ENCODE measurements at places on chromosomes 6 and 20.

DNA sequence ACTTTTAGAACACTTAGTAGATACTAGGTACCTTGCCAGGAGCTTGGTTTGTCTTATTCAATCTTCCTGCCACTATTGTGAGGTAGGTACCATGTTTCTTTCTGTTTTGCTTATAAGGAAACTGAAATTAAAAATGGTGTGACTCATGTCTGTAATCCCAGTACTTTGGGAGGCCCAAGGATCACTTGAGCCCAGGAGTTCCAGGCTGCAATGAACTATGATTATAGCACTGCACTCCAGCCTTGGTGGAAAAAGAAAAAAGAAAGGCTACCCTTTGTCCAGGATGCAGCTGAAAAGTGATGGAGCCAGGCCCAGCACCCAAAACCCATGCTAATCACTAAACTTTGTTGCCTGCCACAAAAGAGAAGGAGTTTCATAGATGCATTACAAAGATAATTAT is 34.1 kb upstream of the LAMA4 start:
- no peak for DNase-seq

- peak; percentile 67 for DNase-seq
Measured at GRCh38 chr6:53647462-53648094, 18.0 kb downstream of the KLHL31 start.

- DNase-seq: no peak
Measured at GRCh38 chr6:148438632-148439031, 96.0 kb downstream of the SASH1 start.

DNA sequence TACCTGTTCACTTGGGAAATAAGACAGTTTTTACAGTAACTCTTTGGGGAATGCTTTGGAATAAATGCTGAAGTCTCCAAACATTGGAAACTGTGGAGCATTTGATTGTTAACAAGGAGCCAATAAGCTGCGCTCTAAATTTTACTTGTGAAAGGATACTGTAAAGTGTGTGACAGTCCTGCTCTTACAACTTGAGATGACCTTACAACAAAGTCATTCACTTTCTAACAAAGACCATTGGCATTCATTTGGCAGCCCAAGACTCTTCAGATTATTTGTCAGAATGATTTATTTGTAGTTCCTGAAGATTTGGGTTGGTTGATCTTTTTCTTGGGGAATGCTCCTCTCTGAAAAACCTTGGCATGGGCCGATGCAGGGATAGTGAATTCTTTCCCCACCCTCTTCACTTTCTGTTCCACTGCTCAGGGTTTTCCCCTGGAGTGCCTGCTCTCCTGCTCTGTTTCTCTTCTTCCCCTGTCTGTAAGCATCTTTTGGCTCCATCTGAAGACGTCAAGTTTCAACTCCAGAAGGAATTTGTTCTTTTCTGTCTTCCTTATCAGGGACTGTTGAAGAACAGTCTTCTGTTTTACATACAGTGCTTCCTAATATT is 116.4 kb downstream of the AKAP7 start:
- DNase-seq: no peak

GRCh38 chr20:35496481-35496880 is 33.0 kb downstream of the C20orf173 start:
- no peak for DNase-seq

DNA sequence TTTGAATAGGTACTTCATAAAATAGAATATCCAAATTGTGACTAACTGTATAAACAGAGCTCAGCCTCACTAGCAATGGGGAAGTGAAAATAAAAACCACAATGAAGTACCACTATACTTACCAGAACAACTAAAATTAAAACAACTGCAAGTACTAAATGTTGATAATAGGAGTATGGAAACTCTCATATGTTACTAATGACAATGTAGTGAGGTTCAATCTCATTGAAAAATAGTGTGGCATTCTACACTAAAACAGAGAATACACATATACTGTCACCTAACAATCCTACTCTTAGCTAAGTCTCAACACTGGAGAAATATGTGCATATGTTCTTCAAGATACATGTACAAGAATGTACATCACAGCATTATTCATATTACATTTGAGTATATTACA is 132.0 kb upstream of the CARMIL1 start:
- DNase-seq: no peak

DNA sequence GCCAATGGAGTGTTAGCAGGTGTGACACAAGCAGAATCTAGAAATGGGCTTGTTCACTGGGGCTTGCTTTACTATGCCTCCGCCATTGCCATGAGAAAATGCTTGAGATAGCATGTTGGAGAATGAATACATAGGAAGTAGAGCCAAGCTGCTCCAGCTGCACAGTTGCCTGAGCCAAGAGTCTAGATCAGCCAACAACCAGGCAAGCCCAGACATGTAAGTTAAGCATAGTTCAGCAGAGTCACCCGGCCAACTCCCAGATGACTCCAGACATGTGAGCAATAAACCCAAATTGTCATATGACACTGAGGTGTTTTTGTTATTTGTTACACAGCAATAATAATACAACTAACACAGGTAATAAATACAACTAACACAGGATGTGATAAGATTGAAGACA is 167.9 kb downstream of the HAO1 start:
- no peak for DNase-seq

GRCh38 chr6:84027340-84028181 is 6.0 kb upstream of the MRAP2 start:
- no peak for DNase-seq

GRCh38 chr6:88722686-88723085 is 240.7 kb downstream of the RNGTT start:
- no peak for DNase-seq

GRCh38 chr6:166752928-166753721 is 126.1 kb upstream of the RPS6KA2 start:
- DNase-seq: no peak

DNA sequence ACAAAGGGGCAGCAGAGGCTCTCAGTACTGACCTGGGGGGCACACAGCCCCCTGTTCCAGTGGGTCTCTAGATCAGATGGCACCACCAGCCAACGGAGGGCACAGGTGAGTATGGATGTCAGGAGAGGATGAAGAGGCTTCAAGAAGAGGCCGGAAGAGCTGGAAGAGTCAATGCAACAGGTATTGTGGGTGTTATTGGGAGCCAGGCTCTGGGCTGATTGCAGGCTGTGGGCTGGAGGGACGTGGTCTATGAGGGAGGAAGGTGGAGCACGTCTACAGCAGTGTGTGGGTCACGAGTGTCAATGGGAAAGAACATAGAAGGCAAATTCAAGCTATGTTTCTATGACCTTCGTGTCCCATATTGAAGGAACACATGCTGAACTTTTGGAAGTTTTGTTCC is 18.8 kb upstream of the TAGAP start:
- DNase-seq: no peak

All from DND-41 (cell line).